ENCODE measurements at places on chromosomes 5 and 9. TPM values are rescaled to one million over a fixed set of nuclear protein-coding genes. Genes with fewer than 3 reads are reported as not detected.

Gene KCNV2
- total RNA-seq = not detected

DNA sequence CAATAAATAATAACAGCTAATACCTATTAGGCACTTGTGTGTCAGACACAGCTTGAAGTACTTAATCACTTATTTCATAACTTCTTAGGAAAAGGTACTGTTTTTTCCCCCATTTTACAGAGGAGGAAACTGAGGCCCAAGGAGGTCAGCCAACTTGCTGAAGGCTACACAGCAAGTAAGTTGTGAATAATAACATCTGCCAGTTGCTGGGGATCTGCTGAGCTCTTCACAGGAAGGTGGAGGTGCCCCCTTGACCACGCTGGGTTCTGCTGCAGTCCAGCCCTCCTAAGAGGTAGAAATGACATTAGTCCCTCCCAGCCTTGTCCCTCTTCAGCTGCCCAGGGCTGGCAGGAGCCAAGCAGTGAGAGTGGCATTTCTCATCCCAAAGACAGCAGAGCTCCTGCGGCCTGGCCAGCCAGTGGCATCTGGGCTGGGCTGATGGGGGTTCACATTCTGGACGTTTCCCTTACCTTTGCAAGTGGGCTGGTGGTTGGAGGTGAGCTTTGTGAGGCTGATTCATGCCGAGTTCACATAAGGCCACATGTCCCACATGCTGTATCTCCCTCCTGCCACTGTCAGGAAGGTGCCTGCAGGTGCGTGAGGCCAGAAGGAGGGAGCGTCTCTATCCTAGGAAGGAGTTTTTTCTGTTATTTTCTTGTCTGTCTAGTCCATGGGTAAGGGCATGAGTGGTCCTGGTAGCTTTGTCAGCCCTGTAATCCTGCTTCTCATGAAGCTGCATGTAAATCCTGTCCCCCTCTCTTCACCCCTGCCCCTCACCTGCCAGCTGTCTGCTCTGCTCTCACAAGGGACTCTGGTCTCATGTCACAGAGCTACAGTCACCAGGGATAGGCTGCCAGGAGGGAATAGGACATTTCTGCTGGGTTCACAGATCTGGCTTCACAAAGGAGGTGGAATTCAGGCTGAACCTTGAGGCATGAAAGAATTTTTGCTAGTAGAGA is 171.7 kb downstream of the MACROH2A1 start:
- DNase-seq = no peak

GRCh38 chr5:149930749-149931574 is 13.6 kb downstream of the PDE6A start:
- DNase-seq = no peak

Gene DNAJC18
- 9.6 TPM for total RNA-seq

Gene SPEF2
- 2.4 TPM for total RNA-seq

- no peak for DNase-seq
These were observed 1.4 kb downstream of the PROP1 start for GRCh38 chr5:177994561-177995190.
